ENCODE measurements at places on chromosomes 2 and 18.

- DNase-seq: no peak
Observed at GRCh38 chr2:168087401-168087800, 160.0 kb downstream of the STK39 start.

DNA sequence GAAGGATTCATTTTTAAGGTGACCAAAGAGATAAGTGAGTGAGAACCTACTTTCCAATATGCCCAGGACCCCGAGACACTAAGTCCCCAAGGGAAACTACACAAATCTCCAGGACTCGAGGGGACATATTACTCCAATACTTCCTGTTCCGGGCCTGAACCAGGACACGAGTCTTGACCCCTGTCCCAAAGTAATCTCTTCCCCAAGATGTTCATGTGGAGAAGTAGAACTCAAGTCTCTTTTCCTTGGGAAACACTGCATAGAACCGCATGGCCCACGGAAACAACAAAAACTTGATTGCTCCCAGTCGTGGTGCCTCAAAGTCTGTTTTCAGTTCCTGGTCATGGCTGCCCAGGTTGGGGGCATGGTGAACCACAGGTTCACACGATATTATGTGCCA, 87.2 kb upstream of the ZEB2 start:
- DNase-seq: no peak

- DNase-seq: no peak
Observed at GRCh38 chr18:25813110-25813509, 277.3 kb downstream of the SS18 start.

DNA sequence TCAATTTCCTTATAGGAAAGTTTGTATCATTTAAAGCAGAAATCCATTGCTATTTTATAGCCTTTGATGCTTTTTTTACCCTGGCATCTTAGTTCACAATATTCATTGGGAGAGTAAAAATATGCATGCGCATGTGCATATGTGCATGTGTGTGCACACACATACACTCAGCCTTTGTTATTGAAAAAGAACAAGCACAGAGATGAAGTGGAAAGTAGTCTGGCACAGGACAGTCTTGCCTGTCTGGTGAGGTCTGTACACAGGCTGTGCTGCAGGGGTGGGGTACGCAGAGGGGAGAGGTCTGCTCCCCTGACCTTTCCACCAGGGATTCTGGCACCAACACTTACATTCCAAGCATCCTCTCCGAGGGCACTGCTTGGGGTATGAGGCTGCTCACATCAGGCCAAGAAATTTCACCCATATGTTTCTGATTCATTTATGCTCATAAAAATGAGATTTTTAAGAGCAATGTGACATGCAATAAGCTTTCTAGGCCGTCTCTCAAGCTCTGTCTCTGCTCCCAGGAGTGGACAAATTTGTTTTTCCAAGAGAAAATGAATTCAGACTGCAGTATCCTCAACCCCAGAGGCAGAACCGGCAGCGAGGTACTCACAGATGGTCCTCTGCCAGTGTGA, 237.2 kb downstream of the INSIG2 start:
- no peak for DNase-seq

- no peak for DNase-seq
Observed at GRCh38 chr2:5385596-5385995, 306.6 kb upstream of the SOX11 start.

GRCh38 chr2:15731889-15732271, 140.2 kb downstream of the DDX1 start:
- no peak for DNase-seq

DNA sequence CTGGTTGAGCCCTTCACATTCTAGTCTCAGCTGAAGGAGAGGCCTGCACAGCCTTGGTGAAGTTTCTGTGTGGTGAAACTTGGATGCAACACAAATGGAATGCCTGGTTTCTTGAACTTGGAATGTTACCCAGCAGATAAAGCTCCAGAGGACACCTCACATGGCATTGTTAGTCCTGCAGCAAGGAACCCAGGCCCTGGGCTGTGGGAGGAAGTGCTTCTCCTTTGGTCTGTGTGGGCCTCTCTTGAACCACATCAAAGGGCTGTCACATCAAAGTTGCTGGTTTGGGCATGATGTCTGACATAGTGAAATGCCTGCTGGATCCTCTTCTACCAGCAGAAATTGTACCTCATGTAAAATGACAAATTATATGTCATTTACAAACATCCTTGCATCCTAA, 198.5 kb downstream of the FHOD3 start:
- no peak for DNase-seq

- DNase-seq: no peak
Observed at GRCh38 chr2:128310094-128310716, 8.5 kb downstream of the HS6ST1 start.

DNA sequence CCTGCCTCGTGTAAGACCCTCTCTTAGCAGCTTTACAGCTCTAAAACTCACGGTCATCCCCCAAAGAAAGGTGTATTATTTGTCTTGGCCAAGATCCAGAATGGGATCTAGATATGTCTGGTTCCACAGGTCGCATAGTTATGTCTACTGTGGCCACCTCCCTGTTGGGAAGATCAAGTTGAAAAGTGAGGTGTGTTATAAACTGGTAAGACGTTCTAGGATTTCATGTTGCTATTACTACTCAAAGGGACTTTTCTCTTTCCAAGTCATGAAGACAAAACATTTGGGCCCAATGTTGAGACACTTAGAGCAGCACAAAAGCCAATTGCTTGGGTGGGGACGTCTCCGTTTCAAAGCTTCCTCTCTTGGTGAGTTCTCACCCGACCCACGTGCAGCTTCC, 766.0 kb downstream of the RNF144A start:
- DNase-seq: no peak
